Stimulated activated CD4-positive, alpha-beta T cell treated with anti-CD3 and anti-CD28 coated beads, Interleukin-12 subunit alpha, Interleukin-12 subunit beta, amount 100 ng/mL, for 4 hours (primary cell): ENCODE measurements at places on chromosomes 6 and 20.

- DNase-seq: no peak
Measured at GRCh38 chr6:69238067-69238466, 558.7 kb downstream of the LMBRD1 start.

- DNase-seq: no peak
Measured at GRCh38 chr20:35831029-35831428, 59.2 kb downstream of the PHF20 start.

- DNase-seq: no peak
Measured at GRCh38 chr20:22584922-22585785, 782 bp upstream of the FOXA2 start.

GRCh38 chr20:61114493-61115175 is 137.4 kb upstream of the CDH4 start:
- DNase-seq: no peak

- DNase-seq: no peak
Measured at GRCh38 chr6:1839361-1839760, 229.6 kb downstream of the FOXC1 start.

DNA sequence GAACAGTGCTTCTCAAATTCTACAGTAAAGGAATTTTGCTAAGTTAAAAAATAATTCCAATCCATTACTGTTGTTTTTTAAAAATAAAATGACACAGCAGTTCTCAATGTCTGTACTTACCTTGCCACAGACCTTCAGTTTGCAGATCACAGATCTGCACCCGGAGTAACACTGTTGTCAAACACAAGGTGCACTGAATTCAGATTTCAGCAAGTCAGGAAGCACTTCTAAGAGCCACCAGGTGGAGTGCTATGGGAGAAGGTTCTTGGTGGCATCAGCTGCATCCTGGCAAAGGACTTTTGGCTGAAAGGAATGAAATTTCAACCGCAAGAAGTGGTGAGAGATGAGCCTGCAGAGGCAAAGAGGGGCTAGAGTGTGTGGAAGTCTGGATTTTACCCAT is 17.4 kb downstream of the RSPH4A start:
- DNase-seq: no peak
